Endothelial cell (in vitro differentiated cells): ENCODE measurements at places on chromosomes 2 and 18. TPM values are rescaled to one million over a fixed set of nuclear protein-coding genes. Genes with fewer than 3 reads are reported as not detected.

RTKN gene
- total RNA-seq: 65.4 TPM

CNDP1 gene
- total RNA-seq: not detected

SLC30A3 gene
- total RNA-seq: not detected

DRC1 gene
- 0.36 TPM for total RNA-seq

SEH1L gene
- total RNA-seq: 35.1 TPM

CYP1B1 gene
- 1.2 TPM for total RNA-seq

ALPI gene
- total RNA-seq: not detected

MAB21L4 gene
- total RNA-seq: not detected

ANKRD12 gene
- 32.9 TPM for total RNA-seq

DNA sequence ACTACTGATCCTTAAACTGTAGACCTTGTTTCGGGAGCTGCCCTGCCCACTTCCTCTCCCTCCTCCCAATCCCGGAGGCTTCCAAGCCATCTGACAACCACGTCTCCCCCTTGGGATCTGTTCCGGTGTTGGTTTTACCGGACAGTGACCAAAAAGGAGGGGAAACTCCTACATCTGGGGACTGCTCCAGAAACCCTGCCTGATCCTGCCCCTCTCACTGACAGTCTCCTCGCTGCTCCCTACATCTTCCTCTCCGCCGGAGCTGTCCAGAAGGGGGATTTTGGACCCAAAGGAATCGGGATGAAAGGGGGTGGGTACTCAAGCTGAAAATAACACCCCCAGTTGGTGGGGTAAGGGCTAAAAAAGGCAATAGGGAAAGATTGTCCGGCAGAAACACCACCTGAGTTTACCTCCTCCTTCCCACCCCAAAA, 1.5 kb downstream of the INO80D start:
- peak; percentile 60 for DNase-seq

DNA sequence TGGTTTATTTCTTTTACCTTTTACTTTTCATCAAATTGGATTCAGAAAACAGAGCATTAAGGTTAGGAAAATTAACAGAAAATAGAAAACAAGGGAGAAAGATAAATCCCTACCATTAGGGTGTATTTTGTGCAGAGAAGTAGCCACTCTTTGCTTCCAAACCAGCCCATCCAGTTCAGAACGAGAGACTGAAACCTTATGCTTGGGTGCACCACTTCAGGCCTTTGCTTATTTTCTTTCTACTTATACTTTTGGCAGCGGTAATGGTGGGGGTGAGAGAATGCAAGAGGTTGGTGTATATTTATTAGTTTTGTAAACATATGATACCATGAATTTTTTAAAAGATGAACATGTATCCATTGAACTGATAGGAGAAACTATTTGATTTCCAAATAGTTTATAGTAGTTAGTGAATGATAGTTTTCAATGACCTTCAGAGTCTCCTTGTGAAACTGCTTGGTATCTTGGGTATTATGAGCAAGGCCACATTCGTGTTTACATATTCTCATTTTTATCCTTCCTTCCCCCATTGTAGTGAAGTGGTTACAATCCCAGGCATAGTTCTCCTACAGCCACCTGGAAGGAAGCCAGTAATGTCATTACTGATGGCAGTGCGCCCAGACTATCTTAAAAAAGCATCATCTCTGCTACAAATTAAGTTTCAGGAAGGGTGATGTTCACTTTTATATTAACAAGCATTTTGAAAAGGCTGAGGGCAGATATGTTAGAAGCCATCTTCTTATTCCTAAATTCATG, 60.8 kb downstream of the MFSD6 start:
- DNase-seq: no peak

GRCh38 chr2:60408811-60409530, 144.5 kb downstream of the BCL11A start:
- no peak for DNase-seq

- DNase-seq: no peak
Observed at GRCh38 chr2:99880148-99880963, 262.0 kb downstream of the AFF3 start.

DNA sequence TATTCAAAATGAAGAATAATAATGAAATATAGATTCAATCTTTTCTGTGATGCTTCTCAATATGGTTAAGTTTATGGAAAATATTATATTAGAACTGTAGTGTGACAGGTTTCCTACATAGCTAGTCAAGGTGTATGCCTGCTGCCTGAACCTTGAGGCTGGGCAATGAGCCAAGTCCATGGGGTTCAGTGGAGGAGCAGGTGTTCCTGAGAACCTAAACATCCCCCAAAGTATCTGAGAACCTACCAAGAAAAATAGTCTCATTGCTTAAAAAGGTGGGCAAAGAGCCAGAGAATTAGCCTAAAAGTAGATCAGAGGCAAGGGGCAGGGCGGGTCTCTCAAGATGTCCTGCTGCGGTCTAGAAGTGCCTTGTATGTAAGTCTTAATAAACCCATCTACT, 185.9 kb upstream of the SPHKAP start:
- DNase-seq: no peak

GRCh38 chr2:214624166-214624760, 185.2 kb downstream of the BARD1 start:
- no peak for DNase-seq

- DNase-seq: no peak
Observed at GRCh38 chr2:240982821-240983281, 15.6 kb upstream of the SNED1 start.

DNA sequence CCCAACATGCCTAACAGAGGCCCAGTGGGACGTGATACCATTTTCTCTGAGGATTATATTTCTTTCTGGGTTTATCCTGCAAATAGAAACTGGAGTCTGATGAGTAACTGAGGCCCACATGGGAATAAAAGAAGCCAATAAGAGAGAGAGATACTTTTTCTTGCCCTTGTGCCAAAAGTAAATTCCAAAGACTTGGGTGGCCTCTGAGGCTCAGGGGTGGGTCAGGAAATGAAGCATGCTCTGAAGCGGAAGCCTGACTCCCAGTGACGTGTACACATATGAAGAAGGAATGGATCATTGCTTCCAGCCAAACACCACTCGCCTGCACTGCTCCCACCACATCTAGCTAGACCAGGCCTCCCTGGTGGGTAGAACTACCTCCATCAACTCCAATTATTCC, 273.6 kb upstream of the NCKAP5 start:
- no peak for DNase-seq

DNA sequence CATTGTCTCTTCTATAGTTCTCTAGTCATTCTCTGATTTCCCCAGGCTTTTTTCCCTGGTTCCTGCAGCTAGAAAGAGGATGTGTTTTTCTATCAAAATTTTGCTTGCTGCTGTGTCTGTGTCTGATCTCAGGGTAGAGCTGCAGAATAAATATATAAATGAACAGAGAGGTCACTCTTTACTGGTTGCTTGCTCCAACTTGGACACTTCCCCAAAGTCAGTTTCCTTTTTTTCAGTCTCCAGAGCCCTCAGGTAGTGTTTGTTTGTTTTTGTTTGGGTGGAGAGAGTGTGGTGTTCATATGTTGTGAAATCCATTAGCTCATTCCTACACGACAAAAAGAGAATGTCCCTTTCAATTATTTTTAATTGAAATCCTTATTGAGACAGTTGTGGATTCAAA, 85.8 kb downstream of the CERS6 start:
- DNase-seq: no peak

GRCh38 chr2:204608237-204608939, 63.1 kb downstream of the PARD3B start:
- no peak for DNase-seq

GRCh38 chr18:70428439-70428838, 139.6 kb downstream of the SOCS6 start:
- DNase-seq: no peak

DNA sequence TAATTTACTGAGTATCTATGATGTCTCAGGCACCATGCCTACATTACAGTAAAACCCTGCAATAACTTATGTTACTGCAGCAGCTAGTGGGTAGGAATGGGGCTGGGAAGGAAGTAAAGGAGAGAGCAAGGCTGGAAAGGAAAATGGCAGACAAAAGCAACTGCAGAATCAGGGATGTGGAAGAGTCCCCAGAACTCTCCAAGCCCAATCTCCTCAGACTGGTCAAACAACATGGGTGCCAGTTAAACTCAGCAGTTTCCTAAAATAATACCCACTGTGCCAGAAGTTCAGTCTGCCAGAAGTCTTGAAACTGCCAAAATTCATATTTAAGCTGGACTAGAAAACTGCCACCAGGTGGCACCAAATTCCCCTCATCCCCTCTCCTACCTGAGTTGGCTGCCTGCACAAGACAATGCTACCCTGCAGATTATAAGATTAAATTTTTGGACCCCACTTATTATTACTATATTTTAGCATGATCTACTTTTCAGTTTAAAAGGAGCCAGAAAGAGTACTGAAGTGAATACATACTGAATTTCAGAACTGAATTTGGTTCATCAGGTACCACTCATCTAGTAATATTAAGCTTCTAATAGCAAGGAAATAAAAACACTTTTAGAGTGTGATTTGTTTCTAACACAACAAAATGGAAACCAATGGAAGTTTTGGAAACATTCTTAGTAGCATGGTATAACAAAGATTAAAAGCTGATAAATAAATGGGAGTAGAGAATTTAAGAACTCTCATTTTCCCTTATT, 86.8 kb upstream of the DNER start:
- peak; percentile 57 for DNase-seq

DNA sequence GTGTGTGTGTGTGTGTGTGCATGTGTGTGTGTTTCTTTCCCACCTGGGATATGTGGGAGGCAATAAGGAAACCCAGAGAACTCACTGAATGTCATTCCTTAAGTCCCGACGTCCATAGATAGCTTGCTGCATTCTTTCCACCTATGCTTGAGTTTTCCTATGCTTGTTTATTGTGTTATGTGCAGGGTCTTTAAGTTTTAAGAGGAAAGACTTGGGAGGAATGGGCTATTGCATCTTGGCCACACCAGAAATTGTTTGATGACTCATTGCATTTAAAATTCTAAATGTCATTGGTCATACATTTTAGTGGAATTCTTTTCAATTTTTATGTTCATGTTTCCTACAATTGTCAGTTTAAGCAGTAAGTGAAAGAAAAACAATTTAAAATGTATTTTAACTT, 33.7 kb downstream of the STARD6 start:
- no peak for DNase-seq

GRCh38 chr2:33577668-33578067, 21.4 kb downstream of the FAM98A start:
- DNase-seq: no peak

DNA sequence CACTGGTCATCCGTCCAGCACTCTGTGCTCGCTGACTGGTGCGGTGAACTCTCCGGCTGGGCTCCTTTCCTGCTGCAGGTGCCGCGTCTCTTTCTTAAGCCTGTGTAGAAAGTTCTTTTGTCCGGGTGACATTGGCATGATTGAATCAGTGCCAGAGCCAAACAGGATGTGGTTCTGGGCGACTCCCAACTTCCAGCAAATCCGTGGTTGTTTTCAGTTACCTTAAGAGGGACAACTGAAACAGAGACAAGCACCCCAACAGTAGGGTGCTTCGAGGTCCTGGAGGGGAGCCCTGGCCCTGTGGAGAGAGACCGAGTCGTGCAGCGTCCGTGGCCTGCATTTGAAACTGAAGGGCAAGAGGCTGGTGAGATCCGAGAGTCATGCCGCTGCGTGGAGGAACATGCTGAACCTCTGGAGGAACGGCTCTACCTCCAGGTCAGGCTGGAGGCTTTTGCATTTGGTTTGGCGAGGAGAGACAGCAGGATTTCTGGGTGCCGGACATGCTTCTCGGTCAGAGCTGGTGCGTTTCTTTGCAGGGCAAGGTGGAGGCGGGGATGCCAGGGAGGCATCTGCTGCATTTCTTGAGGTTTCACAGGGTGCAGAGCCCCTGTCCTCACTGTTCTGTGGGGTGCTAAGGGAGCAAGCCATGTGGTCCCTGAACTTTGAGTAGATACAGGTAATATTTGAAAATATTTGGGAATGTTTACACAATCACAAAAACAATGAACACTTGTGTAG, 26.8 kb downstream of the SH3BP4 start:
- DNase-seq: no peak

- DNase-seq: no peak
Observed at GRCh38 chr2:217279556-217279955, 419.7 kb upstream of the TNP1 start.

DNA sequence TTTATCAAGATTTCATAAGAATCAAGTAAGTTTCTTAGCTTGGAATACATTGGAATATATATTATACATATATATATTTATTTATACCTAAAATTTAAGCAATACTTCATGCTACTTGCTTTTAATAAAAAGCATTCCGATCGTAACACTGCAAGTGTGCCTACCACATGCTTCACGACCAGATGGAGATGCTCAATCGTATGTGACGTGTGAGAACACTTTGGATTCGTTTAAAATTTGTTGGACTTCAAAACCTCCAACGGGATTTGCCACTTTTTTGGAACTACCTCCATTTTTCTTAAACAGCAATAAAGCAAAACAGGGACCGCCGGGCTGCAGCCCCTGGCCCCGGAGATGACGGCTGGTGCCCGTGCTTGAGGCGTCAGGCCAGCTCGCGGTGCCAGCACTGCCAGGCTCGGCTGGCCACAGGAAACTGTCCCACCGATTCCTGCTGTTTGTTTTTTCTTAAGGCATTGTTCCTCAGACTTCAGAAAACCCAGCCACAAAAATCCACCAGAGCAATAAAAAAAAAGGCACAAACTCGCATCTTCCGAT, 204.1 kb downstream of the TWIST2 start:
- no peak for DNase-seq

DNA sequence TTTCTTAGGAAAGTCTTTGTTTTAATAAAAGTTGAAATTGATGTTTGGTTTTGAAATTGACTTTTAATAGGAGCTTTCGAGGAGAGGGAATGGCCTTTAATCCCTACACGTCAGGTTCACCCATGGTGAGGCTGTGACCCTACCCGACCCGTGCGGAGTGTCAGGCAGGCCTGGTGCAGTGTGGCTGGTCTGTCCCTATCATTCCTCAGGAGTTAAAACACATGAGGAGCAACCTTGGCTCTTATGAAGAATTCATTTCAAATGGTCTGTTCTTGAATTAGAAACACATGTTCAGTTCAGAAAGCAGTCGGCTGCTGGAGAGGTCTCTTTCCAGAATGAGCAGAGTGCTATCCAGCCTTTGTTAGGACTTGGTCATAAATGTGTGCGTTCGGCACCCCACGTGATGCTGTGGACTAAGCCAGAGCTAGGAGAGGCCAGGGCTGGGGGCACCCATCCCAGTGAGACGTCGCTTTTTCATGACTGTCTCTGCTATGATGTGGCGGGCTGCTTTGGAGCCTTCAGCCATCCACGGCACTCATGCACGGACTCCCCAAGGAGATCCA, 54.7 kb downstream of the EMILIN2 start:
- DNase-seq: no peak

DNA sequence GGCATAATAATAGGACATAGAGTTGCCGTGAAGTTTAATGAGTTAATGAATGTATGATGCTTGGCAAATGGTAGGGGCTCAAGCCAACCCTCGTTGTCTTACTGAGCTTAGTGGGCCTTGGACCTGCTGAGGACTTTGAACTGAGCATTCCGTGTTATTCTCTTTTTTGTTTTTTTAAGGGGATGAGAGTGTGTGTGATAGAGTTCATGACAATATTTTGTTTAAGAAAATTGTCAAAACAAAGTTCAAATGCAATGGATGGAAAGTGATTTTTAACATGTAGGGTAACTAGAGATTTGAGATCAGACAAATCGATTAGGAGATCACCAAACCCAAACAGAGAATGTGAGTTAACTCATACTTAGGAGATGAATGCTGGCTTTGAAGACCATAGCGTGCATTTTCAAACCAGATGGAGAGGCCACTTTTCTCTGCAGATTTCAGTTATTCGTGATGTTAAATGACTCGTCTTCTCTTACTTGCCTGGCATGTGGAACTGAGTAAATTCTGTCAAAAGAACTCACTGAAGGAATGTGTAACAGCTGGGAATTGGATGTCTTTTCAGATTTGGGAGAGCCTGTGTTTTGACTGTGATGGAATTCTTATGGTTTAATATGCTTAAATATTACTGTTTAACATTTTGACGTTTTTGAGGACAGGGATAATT, 88.7 kb downstream of the NEDD4L start:
- DNase-seq: no peak

- no peak for DNase-seq
Observed at GRCh38 chr2:98708396-98709186, 22.3 kb downstream of the MGAT4A start.
